ENCODE measurements at places on chromosomes 4 and X.

DNA sequence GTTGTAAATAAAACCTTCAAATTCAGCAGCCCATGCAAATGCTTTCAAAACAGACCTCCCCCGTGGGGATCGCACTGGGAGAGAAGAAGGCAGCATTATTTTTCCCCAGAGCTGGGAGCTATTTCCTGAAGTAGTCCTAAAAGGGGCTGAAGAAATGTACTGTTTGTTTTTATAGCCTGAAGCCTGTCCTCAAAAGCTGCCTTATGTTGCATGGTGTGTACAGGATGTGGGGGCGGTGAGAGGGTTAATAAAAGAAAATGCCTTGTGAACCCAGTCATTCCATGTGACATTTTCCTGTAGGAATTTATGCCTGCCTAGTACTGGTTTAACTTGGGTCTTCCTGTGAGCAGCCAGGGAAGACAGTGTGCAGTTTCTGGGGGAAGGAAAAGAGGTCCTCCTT lies 144.1 kb downstream of the SOWAHB start:
- no peak for DNase-seq

DNA sequence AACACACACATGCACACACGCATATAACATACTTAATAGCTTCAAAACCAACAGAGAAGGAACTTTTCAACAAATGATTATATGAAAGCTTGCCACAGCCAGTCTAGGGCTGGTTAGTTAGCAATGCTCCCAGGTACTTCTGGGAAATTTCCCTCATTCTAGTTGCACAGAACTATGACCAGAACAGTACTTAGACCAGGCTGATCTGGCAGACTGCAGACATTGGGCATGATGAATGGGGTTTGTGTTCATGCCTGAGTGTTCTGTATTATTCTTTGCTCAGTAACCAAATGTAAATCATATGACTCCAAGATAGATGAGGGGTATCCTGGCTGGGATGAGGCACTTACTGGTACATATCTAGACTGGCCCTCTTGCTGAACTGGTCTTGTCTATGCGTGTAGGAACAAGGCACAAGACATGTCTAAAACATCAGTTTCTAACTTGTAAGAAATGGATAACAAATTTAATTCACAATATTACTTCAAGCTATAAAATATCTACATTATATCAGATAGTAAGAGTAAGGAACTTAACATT lies 50.3 kb upstream of the GEMIN8 start:
- DNase-seq = no peak

DNA sequence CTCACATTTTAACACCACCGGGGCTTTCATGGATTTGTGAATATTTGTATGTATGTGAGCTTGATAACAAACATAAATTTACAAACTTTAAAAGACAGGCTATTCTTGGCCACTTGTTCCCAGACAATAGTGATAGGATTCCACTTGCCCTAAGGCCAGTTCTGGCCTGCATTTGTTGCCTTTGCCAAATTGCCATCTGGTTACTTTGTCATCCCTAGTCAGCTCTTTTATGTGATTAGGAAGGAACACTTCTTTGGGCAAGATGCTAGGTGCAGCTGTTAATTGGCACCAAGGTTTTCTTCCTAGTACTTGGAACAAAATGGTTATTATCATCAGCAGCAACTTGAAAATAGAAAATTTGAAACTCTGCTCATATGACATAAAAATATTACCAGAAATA lies 63.3 kb downstream of the CCSER1 start:
- no peak for DNase-seq

- no peak for DNase-seq
These were observed 147.3 kb downstream of the HS6ST2 start for GRCh38 chrX:132810964-132811712.

DNA sequence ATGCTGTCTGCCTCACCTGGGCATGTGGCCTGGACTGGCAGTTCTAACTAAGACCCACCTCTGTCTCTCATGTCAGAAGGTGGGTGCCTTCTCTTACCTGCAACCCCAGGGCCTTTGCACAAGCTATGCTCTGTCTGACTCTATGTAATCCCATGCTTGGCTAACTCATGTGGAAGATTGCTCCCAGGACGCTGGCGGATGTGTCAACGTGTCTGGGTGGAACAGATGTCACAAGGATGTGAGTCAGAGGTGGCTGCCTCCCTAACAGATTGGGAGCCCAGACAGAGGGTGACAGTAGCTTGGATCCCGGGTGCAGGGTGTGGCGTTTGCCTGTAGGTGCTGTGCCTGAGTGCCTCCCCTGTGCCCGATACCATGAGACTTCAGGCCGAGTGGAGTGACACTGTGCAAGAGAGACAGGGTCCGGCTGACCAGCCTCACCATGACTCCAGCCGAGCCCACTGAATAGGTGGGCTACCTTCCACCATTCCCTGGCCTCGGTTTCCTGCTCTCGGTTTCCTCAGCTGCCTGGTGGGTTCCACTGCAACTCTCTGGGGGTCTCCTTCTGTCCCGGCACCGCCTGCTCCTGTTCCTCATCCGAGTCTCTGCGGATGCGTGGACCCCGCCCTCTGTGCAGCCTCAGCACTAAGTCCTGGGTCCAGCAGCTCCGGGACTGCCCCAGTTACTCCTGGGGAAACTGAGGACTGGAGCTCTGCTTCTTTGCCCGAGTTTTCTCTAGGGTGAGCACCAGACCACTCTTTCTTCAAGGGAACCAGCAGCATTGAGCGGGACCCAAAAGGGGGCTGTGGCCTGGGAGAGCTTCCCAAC lies 11.0 kb downstream of the SH3BP2 start:
- no peak for DNase-seq

- DNase-seq = no peak
These were observed 111.6 kb upstream of the WDR17 start for GRCh38 chr4:175953960-175954521.

DNA sequence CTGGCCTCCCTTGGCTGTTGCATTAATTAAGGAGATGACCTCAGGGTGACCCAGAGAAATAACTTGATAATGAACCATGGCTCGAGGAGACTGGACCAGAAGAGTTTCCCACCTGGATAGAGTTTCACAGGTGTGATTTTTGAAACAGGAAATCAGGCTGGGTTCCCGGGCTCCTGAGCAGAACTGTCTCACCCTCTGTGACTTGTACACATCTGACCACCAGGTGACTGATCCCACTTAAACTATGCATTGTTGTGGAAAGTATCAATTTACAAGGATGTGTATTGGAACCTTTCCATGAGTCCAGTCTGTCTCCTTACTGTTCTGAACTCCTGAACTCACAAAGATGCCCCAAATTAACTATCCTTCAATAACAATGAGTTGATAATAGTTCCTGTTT lies 220.3 kb downstream of the PTTG2 start:
- no peak for DNase-seq

DNA sequence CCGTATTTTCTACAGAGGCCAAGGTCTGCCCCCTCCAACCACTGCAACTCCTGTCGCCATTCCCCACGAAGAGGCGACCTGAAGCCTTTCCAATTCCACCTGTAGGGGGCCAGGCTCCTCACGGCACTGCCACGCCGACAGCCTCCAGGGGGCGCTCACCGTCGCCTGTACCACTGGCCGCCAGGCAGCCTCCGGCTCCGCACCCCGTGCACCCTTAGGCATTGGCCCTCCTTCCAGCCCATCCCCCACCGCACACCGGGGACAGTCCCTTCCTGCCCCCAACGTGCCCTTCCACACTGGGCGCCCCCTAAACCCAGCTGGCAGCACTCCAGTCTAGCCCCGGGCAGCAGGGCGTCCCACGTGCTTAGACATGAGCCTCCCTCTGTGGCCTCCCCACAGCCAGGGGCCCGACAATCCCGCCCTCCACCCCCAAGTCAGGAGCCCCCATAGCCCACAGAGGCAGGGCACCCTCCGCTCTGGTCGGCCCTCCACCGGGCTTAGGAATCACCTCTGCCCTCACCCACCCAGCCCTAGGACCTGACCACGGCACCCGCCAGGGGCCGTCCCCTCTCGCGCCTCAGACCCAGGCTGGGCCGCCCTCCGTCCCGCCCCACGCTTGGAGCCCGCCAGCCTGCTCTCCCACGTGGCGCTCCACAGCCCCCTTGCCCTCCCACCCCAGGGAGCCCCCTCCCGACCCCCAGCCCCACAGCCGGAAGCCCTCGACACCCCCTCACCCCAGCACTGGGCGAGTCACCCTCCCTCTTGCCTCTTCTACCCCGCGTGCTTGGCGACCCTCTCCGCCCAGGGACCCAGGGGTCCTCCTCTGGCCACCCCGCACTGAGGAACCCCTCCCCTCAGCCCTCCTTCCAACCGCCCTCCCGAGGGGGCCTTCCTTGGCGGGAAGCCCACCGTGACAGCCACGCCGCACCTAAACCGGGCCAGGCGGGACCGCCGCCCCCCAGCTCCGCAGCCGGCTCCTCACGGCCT lies 711 bp downstream of the PNMA6E start:
- peak; percentile 82 for DNase-seq

GRCh38 chr4:42412251-42412650 lies 15.0 kb downstream of the SHISA3 start:
- DNase-seq = no peak

DNA sequence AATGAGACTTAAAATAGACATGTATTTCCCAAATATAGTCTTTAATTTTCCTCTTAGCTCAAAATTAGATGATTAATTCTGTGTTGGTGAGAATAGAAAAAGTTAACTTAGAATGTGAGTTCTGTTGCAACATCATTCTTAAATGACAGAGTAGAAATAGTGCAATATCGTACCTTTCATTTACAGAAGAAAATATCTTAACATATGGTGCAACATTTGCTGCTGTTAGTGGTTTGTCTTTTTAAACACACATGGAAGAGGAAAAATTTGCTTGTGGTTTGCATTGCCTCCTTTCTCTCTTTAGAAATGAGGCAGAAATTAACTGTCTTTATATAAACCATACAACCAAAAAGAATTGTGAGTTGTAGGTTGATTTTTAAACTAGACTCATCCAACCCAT lies 39.3 kb upstream of the FHDC1 start:
- no peak for DNase-seq

GRCh38 chrX:151031391-151031975 lies 48.3 kb downstream of the HMGB3 start:
- DNase-seq = no peak

DNA sequence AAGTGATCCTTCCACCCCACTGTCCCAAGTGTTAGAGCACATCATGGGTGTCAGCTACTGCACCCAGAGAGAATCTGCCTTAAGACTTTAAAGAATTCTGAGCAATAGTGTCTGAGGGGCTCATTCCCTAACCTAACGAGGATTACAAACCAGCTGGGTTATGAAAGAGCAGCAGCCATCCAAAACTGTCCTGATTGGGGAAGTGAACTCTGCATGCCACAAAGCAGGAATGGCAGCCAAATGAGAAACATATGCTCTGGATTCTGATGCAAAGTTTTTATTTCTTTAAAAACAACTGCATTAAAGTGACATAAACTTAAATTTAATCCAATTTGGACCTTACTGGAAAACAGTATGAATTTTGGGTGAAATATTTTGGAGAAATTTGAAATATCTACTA lies 103.2 kb downstream of the ANXA3 start:
- no peak for DNase-seq

DNA sequence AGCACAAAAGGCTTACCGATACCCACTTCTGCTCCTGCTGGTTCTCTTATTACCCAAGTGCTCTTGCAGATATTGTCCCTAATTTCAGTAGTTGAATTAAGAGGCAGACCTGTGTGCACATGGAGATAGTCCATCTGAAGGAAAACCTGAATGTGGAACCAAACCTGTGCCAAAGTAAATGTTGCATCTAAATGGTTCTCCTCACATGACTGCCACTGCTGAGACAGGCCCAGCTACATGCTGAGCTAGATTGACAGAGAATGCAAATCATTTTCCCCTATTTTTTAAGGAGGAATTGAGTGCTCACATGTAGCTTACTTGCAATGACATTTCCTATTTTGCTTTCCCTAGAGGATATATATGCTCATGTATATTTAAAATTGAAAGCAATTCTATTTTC lies 609.1 kb upstream of the TECRL start:
- DNase-seq = no peak

DNA sequence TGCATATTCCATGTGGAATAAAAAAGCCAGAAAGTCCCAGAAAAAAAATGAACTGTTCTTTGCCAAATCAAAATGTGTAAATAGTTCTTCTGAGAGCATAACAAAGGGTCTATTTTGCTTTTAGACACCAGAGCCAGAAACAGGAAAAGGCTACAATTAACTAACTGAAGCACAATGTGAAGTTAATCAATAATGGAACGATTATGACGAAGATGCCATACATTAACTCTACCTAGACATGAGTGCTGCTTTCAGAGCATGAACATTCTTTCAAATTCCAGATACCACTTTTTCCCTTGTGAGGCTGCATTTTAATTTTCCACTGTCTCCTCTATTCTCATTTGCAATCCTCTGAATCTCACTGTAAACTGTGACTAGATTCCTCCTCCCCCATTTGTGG lies 48.7 kb upstream of the PHOX2B start:
- no peak for DNase-seq

DNA sequence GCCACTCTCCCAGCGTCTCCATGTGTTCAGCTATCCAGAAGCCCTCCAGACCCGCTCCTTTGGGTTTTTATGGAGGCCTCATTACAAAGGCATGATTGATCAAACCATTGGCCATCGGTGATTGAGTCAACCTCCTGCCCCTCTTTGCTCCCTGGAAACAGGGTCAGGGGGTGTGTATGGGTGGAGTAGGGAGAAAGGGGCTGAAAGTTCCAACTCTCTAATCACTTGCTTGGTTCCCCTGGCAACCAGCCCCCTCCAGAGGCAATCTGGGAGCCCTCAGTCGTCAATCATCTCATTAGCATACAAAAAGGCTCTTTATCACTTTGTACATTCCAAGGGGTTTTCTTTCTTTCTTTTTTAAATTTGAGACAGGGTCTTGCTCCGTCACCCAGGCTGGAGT lies 2.3 kb downstream of the TRIM2 start:
- no peak for DNase-seq

- DNase-seq = no peak
These were observed 668.1 kb downstream of the RPA4 start for GRCh38 chrX:97551821-97552220.

- no peak for DNase-seq
These were observed 31.7 kb downstream of the USP9X start for GRCh38 chrX:41116948-41117347.

DNA sequence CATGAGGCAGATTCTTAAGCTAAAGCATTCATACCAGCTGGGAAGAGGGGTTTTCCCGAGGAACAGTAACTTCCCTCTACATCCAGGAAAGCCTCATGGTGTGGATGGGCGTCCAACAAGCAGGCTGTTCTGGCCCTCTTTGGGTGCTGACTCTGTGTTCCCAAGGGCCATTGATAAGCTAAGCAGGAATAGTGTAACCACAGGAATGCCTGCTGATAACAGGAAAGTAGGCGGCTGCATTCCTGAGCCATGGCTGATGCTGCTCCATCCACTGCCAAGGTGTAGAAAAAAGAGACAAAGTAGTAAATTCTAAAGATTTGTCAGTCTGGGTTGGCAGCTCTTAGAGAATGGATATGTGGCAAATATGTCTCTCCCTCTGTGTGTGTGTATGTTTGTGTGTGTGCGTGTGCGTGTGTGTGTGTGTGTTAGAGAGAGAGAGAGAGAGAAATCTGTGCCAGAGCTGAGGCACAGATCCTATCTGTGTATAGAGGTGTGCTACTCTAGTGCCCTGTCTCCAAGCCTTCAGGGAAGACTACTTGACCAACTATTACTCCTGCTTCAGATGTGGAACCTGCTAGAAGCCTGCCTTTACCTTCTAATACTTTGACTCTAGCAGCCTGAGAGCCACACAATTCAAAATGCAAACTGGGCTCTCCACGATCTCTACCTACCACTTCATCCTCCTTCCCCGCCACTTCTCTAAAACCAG lies 353.1 kb upstream of the NR3C2 start:
- no peak for DNase-seq

- no peak for DNase-seq
These were observed 1.4 kb upstream of the DHRSX start for GRCh38 chrX:2502120-2502667.

- peak; percentile 33 for DNase-seq
These were observed 101.2 kb upstream of the KLF3 start for GRCh38 chr4:38562751-38563198.
